ENCODE measurements at places on chromosomes 12 and 14.

DNA sequence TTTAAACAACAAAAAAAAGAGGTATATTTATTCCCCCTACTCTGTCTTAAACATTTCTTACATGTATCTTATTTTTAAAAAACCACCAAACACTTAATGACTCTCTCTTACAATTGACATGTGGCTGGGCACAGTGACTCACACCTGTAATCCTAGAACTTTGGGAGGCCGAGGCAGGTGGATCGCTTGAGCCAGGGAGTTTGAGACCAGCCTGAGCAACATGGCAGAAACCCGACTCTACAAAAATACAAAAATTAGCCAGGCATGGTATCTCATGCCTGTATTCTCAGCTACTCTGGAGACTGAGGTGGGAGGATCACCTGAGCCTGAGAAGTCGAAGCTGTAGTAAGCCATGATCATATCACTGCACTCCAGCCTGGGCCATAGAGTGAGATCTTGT lies 16.0 kb downstream of the SLC41A2 start:
- DNase-seq, result no peak

- DNase-seq, result no peak
Observed at GRCh38 chr12:128637642-128638606, 185.8 kb downstream of the SLC15A4 start.

- DNase-seq, result no peak
Observed at GRCh38 chr12:68786929-68787328, 21.0 kb upstream of the MDM2 start.

- no peak for DNase-seq
Observed at GRCh38 chr14:78951602-78952001, 781.4 kb downstream of the NRXN3 start.

DNA sequence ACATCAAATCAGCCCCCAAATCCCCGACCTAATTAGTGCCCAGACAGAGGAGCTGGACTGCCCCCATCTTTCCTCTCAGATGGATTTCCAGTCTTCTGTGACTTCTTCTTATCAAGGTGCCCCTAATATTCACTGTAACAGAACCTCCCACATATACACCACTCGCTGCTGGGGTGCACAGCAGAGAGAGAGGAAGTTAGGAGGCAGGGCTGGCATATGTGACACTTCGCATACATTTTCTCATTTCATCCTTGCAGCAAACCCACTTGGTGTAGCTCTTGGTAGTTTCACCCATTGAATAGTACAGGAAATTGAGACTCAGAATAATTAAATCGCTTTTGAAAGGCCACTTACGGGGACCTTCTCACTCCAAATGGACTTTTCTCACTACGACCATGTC lies 56.5 kb upstream of the CCND2 start:
- DNase-seq, result no peak

GRCh38 chr12:8603856-8604255 lies 8.8 kb downstream of the AICDA start:
- no peak for DNase-seq

GRCh38 chr14:93040982-93041381 lies 74.7 kb downstream of the ITPK1 start:
- no peak for DNase-seq

- no peak for DNase-seq
Observed at GRCh38 chr12:27550653-27550975, 26.6 kb downstream of the PPFIBP1 start.

GRCh38 chr12:50740307-50740706 lies 23.6 kb upstream of the ATF1 start:
- no peak for DNase-seq

GRCh38 chr12:47328831-47329545 lies 249.2 kb upstream of the AMIGO2 start:
- no peak for DNase-seq

GRCh38 chr12:114767906-114768722 lies 84.1 kb upstream of the TBX3 start:
- no peak for DNase-seq
